ENCODE measurements at places on chromosomes 5 and 9.

DNA sequence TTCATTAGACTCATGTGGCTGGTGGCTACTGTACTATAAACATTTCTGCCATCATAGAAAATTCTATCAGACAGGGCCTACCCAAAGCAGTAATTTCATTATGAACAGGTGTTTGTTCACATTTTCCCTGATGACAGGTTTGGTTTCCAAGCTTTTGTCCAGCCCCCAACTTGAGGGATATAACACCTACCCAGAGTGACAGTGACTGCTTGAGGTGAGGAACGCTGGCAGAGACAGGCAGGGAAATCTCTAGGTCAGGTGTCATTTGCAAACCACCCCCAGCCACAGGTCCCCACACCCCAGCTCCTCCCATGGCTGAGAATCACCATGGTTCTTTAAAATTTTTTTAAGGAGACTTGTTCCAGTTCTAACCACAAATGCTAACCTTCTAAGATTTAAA lies 25.5 kb downstream of the GOLM1 start:
- no peak for DNase-seq

- DNase-seq, result no peak
These were observed 270.2 kb downstream of the ELAVL2 start for GRCh38 chr9:23555851-23556250.

DNA sequence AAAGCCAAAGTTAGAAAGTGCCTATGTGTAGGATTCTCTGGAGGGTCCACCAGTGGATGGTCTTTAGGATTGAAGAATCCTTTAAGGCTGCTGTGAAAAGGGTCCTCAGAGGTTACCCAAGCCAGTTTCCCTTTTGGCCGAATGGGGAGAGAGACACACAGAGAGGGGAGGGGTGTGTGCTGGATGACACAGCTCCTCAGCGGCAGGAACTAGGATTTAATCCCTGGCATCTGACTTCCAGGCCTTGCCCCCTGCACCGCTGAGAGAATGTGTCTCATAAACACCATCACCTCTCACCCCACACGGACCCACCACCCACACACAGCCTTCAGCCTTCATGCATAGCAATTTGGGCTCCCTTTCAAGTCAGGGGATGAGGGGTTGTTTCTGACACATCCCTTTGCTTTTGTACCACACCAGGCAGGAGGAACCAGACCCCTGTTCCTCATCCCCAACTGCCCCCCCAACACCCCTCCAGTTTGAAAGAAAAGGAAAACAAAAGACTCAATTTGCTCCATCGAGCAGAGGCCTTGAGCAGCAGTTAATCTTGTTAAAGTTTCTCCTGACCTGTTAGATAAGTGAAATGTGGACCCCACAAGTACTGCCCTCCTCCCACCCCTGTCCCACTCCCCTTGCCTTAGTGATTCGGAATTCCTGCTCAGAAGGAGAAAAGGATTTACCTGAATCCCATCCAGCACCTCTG lies 4.0 kb downstream of the PAPPA start:
- DNase-seq, result no peak

GRCh38 chr9:132631685-132632084 lies 38.1 kb downstream of the DDX31 start:
- no peak for DNase-seq
